NCI-H748 treated with DMSO at 0.1 percent for 48 hours (cell line): ENCODE measurements at places on chromosomes 1 and 21.

DNA sequence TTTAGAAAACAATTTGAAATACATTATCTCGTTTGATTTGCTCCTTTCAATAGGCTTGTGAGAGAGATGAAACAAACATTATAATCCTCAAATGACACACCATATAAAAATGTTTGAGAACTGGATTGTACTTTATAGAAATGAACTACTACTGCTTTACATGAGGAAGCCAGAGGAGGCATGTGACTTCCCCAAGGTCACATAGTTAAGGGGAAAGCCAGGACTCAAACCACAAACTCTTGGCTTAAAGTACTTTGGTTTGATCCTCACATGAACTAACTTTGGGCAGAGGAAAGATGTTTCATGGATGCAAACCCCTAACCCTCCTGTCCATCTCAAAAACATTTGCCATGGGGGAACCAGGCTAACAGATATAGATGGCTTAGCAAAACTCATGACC, 4.7 kb downstream of the ARHGEF11 start:
- no peak for DNase-seq

- no peak for DNase-seq
These were observed 43.5 kb downstream of the MAST2 start for GRCh38 chr1:45846931-45847330.

DNA sequence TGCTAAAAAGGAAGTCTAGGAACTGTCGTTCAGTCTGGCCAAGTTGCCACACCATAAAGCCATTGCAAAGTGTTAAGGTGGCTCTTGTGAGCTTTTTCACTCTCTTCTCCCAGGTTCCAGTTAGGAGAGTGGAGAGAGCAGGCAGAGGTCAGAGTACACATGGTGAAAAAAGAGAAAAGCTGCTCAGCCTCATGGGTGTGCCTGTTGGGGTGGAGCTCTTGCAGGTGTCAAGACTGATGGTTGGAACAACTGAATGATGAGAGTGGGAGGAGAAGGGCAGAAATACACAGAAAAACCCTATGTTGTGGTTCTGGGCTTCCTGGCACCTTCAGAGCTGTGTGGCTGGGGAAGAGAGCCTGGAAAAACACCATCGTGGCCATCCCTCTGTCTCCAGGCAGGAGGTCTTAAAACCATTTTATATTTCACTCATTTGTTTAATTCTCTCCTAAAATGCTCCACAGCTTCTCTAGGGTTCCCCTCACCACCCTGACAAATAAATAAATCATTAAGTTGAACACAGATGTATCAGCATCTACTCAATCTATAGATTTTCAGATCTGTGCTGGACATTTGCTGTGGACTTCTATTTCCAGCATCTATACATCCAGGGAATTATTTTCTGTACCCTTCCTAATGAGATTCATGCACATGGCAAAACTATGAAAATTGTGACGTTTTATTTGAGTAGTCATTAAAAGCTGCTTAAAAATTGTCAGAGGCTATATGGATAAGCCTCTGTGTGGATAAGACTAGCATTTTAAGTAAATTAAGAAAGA, 17.5 kb downstream of the UBASH3A start:
- no peak for DNase-seq

DNA sequence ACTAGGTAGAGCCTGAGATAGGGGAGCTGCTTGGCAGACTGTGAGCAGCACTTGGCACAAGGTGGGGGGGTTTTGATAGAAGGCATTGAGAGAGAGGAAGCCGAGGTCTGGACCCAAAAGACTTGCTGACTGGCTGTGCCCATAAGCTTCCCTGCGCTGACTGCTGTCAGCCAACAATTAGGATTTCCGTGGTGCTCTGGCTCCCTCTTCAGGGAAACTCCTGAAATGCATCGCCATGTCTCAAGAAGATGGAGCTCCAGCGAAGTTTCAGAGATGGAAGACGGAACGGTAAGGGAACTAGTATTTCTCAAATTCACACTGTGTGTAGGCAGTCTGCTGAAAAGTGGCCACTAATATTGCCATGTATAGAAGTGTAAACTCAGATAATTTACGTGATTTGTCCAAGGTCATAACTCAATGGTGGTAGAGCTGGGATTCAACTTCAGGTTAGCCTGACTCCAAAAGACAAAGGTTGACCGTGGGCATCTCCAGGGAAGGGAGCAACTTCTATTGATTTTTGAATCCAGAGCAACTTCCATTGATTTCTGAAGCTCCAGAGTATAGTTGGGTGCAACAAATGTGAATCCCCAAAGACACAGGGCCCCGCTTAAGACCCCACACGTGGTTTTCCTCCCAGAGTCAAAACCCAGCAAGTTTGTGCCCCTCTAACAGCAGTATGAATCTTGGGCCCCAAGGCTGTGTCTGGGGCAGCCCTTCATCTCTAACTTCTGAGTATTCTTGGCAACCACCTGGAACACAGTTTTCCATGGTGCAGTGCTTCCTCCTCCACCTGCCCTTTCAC, 44.5 kb upstream of the CRNN start:
- peak; percentile 9 for DNase-seq

DNA sequence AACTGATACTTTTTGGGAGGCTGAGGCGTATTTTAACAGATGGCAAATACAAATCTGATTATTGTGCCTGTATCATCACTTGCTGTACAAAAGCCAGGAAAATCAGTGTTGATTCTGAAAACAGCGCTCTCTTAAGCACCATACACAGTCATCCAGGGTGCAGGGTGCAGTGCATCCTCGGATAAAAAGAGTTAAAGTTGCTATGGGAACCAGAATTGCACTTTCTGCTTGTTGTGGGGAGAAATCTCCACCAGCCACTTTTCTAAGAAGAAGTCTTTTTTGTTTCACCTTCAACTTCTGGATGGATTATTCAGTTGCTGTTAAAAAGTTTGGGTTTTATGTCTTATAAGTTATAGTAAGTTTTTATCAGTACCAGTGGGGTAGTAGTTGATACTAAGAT, 3.8 kb downstream of the LAMC1 start:
- DNase-seq, result no peak

- DNase-seq, result no peak
These were observed 68.1 kb downstream of the RHOU start for GRCh38 chr1:228803421-228803820.

GRCh38 chr1:39102537-39103327, 76.6 kb downstream of the NDUFS5 start:
- DNase-seq, result peak; percentile 42

- peak; percentile 30 for DNase-seq
These were observed 439.4 kb downstream of the CAMTA1 start for GRCh38 chr1:7224644-7225043.

DNA sequence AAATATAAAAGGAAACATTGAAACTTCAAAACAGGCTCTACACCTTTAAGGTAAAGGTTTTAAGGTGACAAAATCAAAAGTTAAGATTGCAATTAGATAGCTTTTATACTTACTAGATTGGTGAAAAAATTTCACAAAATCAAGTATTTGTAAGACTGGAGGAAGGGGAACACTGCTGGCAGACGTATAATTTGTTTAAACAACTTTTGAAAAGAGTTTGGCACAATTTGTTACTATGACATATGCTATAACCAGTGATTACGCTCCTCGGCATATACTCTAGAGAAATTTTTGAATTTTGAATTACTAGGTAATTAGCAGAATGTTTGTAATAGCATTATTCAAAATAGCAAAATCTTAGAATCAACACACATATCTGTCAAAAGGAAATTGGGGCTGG, 425.0 kb downstream of the LRRIQ3 start:
- DNase-seq, result no peak

- DNase-seq, result no peak
These were observed 40.0 kb upstream of the DPH5 start for GRCh38 chr1:101065575-101065974.

DNA sequence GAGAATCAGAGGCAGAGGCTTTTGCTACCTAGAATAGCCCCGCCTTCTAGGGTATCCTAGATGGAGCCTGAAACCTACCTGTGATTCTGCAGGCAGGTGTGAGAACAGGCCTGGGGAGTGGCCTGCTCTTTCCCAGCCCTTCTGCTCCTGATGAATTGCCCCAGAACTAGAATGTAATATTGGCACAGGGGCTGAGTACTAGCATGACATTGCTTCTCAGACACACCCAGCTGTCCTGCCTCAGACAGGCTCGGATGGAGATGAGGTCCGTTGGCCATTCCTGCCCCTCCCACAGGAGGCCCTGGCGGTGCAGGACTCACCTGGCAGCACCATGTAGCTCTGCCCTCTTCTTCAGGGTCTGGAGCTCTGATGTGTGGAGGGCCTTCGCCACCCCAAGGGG, 237.6 kb downstream of the GRIK3 start:
- no peak for DNase-seq

DNA sequence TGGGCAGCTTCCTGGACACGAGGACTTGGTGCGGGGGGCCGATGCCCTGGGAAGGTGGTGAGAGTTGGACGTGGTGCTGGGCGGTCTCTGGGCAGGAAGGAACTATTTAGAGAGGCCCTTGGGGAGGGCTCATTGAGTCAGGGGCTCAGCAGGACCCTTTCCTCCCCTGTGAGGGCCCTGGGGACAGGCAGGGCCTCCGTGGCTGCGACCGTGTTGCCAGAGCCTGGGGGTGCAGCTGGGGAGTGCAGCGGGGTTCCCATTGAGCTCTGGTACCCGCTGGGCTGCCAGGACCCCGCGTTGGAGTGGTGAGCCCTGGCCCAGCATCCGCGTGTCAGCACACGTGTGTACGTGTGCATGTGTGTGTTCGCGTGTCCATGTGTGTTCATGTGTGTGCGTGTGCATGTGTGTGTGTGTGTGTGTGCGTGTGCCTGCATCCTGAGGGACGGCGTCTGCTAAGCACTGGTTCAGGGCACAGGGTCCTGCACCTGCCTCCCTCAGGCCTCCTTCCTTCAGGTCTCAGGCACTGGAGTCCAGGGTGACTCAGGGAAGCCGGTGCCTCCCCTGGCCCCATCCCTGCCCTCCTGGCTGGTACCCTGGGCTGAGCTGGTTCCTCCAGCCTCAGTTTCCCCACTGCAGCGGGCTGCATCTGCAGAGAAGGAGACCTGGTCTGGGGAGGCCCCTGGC, 10.7 kb downstream of the RNF223 start:
- DNase-seq, result no peak

DNA sequence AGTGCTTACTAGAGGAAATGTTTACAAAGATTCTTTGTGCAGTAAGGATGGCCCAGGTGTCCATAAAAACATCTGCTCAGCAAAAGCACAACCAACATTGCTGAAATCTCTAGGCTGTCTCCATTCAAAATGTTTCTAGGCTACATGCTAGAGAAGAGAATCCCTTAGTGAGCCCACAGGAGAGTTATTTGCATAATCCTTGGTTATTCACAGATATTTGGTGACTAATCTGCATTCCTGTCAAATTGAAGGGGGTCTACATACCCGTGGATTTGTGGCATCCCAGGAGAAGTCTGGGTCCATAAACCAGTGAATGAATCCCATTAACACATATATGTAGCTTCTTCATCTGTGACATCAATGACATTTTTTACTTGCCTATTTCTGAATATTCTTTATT, 261.3 kb upstream of the ESRRG start:
- no peak for DNase-seq

GRCh38 chr1:64029037-64029436, 174.4 kb upstream of the UBE2U start:
- no peak for DNase-seq

DNA sequence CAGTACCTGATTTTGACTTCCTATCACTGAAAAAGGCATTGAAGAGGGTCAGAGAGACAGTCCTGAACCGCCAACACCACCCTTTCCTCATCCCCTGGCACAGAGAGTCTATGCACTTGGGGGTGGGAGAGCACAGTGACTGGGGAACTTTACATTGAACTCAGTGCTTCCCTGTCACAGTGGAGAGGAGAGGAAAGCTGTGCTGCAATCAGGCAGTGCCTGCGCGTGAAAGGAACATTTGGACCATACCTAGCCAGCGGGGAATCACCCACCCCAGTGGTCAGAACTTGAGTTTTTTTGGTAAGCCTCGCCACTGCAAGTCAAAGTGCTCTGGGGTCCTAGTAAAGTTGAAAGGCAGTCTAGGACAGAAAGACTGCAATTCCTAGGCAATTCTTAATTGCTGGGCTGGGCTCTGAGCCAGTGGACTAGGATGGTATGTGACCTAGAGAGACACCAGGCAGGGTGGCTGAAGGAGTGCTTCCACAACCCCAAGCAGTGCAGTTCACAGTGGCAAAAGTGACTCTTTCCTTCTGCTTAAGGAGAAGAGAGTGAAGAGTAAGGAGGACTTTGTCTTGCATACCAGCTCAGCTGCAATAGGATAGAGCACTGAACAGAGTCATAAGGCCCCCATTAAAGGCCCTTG, 9.4 kb upstream of the HENMT1 start:
- no peak for DNase-seq

GRCh38 chr1:12142891-12143630, 23.7 kb upstream of the TNFRSF1B start:
- DNase-seq, result no peak

GRCh38 chr21:43349644-43350043, 77.3 kb downstream of the SIK1 start:
- no peak for DNase-seq

DNA sequence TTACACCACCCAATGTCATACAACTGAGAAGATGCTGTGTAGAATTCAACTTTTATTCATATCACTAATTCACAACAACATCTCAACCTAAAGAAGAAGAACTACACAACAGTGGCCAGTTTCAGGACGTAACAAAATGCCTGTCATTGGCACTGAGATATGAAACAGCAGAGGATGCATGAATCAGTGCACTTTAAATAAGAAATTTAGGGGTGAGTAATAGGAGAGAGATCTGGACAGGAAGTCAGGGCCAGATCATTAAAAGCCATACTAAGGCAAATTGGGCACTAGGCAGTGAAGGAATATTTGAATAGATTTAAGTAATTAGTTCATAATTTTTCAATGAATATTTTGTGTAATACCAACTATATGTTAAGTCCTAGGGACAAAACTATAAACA, 510.5 kb downstream of the PLPP3 start:
- no peak for DNase-seq

- DNase-seq, result no peak
These were observed 90.8 kb downstream of the GTF2B start for GRCh38 chr1:88800382-88801051.

DNA sequence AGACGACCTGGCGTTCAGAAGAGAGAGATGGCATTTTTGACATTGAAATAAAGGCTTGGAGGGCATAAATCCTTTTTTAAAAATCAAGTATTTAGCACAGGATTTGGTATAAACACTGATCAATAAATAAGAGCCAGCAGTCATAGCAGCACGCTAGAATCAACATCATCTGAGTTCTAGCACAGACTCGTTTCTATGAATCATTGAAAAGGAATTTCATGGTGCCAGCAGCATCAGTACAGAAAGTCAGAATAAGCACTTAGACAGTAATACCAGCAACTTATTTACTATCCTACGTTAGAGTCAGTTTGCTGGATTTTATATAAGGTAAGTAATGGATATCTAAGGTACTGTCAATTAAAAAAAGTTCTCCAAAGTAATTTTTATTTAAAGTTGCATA, 119.3 kb downstream of the HLCS start:
- DNase-seq, result no peak

DNA sequence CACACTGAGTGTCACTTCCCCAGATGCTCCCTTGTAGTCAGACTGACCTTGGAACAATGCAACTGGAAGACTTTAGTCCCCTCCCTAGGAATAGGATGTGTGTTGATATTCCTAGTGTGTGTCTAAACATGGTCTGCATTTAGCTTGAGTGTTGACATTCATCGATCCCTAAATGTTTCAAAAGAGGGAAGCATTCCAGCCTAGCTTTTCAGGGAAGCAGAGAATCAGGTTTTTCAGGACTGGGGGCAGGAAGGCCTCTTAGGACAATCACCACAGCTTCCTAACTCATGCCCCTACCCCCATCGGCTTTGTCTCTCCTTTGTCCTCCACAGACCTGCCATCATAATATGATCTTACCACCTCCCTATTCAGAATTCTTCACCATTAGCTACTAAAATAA, 43.4 kb downstream of the NMNAT2 start:
- DNase-seq, result peak; percentile 15

GRCh38 chr1:9106286-9106685, 22.6 kb downstream of the GPR157 start:
- no peak for DNase-seq
